ENCODE measurements at places on chromosomes 5 and 9. TPM values are rescaled to one million over a fixed set of nuclear protein-coding genes. Genes with fewer than 3 reads are reported as not detected.

DNA sequence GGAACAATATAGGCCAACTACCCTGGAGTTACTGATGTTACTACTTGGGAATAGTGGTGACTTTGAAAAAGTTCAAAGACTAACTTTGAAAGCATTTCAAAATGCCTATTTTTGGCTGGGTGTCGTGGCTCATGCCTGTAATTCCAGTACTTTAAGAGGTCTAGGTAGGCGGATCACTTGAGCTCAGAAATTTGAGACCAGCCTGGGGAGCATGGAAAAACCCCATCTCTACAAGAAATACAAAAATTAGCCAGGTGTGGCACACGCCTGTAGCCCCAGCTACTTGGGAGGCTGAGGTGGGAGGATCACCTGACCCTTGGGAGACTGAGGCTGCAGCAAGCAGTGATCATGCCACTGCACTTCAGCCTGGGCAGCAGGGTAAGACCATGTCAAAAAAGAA, 105.3 kb downstream of the ARRDC3 start:
- DNase-seq: no peak

DNA sequence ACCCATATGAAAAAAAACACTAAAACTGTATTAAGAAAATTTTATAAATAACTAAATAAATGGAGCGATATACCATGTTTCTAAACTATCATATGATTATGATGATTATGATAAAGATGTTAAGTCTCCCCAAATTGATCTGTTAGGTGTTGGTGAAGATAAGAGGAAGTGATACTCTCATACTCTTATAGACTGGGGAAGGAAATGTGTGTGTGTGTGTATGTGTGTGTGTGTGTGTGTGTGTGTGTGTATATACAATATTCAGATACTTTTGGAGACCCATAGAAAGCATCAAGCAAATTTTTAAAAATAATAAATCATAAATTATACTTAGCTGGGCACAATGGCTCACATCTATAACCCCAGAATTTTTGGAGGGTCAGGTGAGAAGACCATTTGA, 62.9 kb downstream of the TMEM232 start:
- DNase-seq: no peak

DNA sequence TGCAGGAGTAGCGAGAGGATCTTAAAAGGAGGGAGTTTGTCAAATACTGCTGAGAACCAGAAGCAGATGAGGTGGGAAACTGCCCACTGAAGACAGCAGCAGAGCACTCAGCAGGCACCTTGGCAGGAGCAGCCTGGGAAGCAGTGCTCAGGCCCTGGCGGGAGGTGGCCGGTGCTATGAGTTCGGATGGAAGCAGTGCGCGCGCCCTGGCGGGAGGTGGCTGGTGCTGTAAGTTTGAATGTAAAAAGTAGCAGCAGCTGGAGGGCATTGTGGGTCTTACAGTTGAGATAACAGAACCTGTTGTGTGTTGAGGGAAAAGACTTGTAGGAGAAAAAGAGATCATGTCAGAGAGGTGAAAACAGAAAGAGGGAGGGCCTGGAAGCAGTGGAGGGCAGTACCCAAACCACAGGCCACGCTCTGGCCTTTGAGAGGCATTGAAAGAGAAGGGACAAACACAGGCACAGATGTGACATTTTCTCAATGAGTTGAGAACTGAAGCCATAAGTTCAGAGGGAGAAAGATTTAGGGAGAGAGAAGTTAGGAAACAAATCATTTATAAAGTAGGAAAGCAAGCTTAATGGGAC, 130.9 kb downstream of the ERCC6L2 start:
- no peak for DNase-seq

Gene PLPPR1
- not detected for total RNA-seq

Gene BBLN
- 172 TPM for total RNA-seq

Measured in Caki2 (cell line).